ENCODE measurements at places on chromosomes 5 and 9. TPM values are rescaled to one million over a fixed set of nuclear protein-coding genes. Genes with fewer than 3 reads are reported as not detected.

SLC46A2 gene
- not detected for total RNA-seq

- DNase-seq, result no peak
- H3K4me1 ChIP-seq, result no peaks in the 10 kb centered on the region
- H3K27ac ChIP-seq, result no peak overlapping the region
- no peaks in the 10 kb centered on the region for H3K36me3 ChIP-seq
Observed at GRCh38 chr9:80114241-80114640, 542.5 kb downstream of the TLE4 start.

ELAVL2 gene
- 1.7 TPM for total RNA-seq

TAF11L7 gene
- total RNA-seq, result not detected
